ENCODE measurements at places on chromosomes 4 and X. TPM values are rescaled to one million over a fixed set of nuclear protein-coding genes. Genes with fewer than 3 reads are reported as not detected.

DNA sequence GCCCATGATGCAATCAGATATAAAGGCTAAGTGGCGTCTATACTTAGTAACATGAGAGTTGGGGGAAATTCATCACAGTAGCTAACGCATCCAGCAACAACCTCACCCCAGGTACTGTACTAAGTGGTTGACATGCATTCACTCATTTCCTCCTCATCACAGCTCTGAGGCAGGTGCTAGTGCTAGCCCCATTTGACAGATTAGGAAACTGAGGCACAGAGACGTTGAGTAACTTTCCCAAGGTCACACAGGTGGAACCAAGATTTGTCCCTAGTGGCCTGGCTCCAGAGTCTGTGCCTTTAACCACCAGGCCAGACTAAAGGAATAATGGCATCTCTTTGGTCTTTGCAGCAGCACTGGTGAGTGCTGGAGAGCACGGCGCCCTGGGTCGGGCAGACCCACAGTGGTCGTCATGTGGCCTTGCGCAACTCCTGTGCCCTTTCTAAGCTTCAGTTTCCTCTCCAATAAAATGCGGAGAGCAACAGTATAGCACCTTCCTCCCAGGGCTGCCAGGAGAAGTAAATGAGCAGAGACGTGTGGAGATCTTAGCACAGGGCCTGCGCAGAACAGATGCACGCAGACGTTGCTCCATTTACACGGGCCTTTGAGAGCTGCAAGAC, 186.4 kb downstream of the BCOR start:
- no peak for DNase-seq

DNA sequence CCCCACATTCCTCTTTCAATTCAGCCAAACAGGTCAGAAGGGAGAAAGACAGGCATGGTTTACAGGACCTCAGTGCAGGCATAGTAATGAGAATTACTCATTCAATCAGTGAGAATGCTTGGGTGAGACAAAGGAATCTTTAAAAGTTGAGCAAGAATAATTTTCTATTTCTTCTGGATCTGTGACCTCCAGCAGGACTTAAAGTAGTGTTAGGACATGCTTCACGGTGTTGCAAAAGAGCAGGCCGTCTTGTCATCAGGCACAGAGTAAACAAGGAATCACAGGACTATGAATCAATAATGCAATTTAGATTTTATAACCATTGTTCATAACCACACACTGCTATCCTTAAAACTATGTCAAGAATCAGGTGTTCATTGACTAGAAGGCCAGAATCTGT, 130.6 kb upstream of the GLRA2 start:
- no peak for DNase-seq

- no peak for DNase-seq
These were observed 25.8 kb upstream of the PBDC1 start for GRCh38 chrX:76147106-76147505.

DNA sequence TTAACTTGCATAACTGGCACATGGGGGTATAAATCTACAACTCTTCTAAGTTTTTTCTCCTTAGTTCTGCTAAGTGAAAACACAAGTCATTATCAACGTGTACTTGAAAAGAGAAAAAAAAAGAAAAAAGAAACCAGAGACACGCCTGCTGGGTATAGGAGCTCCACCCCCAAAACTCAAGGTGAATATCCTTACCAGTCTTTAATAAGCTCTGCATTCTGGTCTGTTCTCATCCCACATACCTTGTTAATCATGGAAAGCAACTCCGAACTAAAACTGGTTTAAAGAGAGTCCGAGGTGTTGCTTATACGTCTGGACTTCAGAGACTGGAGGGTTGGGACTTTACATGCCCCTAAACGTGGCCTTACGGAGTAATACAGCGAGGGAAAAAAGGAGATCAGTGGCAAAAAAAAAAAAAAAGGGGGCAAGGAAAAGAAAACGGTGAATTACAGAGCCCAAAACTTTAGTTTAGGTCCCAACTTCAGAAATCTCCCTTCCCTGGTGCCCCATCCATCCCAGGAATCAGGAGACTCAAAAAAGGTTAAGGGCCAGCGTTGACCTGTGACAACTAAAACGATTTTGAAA, 1.0 kb downstream of the PGRMC2 start:
- no peak for DNase-seq

Gene CITED1
- 3.8 TPM for total RNA-seq

DNA sequence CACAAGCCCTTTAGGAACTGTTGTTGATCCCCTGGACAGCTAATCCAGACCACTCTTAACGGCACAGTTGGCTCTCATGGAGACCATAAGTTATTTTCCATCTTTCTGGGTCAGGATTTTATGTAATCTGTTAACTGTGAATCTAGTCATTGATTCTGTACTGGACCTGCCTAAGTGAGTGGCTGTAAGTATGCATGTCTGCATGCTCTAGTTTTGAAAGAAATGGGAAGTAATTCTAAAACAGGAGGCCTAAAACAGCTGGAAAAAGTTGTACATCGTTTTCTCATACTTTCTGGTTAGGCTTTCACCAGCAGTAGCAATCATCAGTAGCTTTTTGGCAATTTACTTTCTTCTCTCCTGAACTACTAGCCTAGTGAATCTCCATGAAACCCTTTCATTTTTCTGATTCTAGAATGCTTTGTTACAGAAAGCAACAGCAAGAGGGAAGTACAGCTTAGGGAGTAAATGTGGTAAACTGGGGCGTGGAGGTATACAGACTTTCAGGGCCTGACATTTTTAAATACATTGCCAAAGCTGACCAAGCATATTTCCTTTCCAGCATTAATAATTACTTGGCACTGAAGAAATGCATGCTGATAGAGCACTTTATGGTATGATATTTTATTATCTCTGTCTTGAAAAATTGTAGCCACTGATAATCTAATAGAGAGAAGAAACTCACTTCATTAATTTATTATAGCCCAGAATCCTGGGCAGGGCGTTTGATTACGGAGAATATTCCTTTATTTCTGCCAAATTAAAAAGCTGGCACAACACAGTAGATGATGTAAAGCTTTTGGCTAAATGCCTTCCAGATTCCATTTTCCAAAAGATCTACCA, 202.7 kb downstream of the BANK1 start:
- DNase-seq: no peak

Gene COPS4
- 111 TPM for total RNA-seq

DNA sequence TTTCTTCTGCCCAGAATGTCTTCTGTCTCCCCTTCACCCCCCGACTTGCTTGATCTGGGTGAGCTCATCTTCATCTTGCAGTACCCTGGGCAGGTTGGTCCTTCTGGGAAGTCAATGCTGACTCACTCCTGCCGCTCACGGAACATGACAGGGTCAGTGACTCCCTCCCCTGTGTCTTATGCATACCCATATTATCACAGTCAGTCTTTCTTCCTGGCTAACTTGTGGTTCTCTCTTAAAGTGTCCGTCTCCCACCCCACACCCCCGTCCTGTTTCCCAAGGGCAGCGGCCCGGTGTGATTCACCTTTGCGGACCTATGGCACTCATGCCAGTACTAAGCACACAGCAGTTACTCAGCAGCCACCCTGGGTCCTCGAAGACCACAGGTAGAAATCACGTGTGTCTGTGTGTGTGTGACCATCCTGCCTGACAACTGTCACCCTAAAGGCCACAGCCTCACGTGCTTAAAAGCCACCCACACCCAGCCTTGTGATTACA, 17.7 kb downstream of the IQSEC2 start:
- DNase-seq: peak; percentile 49

- no peak for DNase-seq
These were observed 1.3 kb downstream of the SULT1E1 start for GRCh38 chr4:69858690-69859089.

DNA sequence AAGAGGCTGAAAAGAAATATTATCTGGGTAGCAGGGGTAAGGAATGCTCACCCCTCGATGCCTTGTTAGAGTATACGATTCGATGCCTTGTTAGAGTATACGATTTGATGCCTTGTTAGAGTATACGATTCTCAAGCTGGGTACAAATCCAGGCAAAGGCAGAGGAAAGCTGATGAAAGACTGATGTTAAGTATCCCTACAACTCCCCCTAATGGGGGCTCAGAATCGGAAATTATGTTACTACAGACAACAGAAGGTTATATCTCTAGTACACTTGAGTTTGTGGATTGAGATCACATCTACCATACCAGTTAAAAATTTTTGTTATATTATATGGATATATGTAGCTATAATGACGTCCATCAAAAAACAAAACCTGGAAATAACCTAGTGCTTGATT, 4.8 kb downstream of the LRRC66 start:
- no peak for DNase-seq

Gene POU3F4
- not detected for total RNA-seq

Gene HTN3
- not detected for total RNA-seq

Gene STOX2
- not detected for total RNA-seq

GRCh38 chr4:39304651-39305050, 61.5 kb downstream of the RFC1 start:
- no peak for DNase-seq

GRCh38 chr4:145481164-145481941, at the start of gene SMAD1:
Gene SMAD1 (plus strand): TSS chr4:145481853. CDS start chr4:145514614, 32,761 bp downstream.
- peak; percentile 78 for DNase-seq

DNA sequence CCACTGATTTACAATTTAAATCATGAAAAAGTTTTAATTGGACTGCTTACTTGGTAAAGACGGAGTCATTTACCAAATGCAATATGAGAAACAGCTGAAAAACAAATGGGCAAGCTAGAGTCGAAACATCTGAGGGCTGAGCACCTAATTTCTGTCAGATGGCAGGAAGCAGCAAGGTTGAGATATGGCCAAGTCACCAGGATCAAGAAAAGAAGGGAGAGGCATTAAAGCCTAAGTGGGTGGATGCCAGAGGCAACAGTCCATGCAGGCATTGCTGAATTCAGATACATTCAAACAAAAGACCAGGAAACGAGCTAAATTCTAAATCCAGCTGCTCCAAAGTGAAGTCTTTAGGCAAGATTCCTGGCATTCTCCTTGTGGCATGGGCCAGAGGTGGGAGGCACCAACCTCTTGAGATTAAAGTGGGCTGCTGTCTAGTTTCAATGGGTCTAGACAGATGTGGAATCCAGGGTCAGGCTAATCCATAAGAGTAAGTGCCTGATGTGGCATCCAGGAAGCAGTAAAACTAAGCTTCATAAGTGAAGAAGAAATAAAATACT, 8.0 kb upstream of the ARSJ start:
- DNase-seq: no peak

GRCh38 chrX:118455013-118455412, 40.6 kb upstream of the DOCK11 start:
- DNase-seq: no peak

Gene UCHL1
- total RNA-seq: 37.7 TPM

DNA sequence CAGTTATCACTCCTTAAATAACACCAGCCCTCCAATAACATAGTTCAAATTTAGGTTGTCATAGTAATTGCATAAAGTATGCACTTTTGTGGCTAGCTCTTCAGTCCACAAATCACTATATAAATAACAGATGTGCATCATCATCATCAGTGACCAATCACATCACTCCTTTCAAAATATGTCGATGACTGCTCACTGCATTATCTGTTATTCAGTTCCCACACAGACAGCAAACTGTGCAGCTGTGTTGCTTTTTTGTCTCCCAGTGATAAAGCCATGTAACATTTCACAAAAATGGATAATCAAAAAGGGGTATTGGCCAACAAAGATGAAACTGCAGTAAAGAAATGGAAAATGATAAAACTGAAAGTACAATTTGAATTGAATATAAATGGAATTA, 205.4 kb downstream of the DCLK2 start:
- DNase-seq: peak; percentile 80

Gene SERPINA7
- total RNA-seq: not detected

Gene GASK1B
- total RNA-seq: 1.3 TPM

Gene FHDC1
- total RNA-seq: 0.03 TPM

- no peak for DNase-seq
These were observed 2.8 kb downstream of the GK start for GRCh38 chrX:30655991-30656390.

DNA sequence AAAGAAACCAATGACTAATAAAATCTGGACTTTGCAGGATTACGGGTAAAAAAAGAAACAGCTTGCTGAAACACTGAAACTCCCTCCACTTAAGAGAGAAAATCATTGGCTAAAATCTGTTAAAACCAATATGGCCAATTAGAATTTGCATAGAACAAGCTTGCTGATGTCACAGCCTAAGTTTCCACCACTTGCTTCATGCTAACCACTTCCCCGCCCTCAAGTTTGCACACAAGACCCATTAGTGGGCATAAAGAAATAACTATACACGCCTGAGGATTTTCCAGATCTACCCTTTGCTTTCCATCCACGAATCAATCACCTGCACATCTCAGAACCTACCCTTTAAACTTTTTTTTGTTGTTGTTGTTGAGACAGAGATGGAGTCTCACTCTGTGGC, 42.7 kb upstream of the PHEX start:
- DNase-seq: no peak

Gene CCDC110
- 0.71 TPM for total RNA-seq

Gene SPANXN3
- not detected for total RNA-seq

- no peak for DNase-seq
These were observed 758 bp downstream of the SCFD2 start for GRCh38 chr4:53365121-53365485.

Gene RAI2
- not detected for total RNA-seq
